Epithelial cell of prostate (primary cell): ENCODE measurements at places on chromosomes 3 and 15.

- DNase-seq, result no peak
These were observed 758 bp downstream of the SELENOK start for GRCh38 chr3:53890726-53891475.

- no peak for DNase-seq
These were observed 1.1 kb downstream of the CASR start for GRCh38 chr3:122184591-122184929.

DNA sequence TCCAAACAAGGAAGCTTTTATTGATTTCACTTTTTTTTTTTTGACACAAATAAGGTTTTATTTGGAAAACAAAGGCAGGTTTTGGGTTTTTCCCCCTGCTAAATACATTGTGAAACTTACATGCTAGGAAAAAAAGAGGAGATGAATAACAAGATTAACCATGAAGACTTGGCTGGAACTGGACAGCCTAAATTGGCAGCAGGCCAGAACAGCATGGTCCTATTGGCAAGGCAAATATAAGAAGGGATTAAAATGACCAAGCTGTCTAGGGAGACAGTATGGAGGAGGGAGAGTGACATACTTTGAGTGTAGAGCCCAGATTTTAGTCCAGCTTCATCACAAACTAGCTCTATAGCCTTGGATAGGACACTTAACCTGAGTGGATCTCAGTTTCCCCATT lies 63.9 kb upstream of the BBX start:
- no peak for DNase-seq

GRCh38 chr15:35458176-35458856 lies 87.6 kb downstream of the DPH6 start:
- DNase-seq, result no peak

GRCh38 chr3:104526901-104527401 lies 839.8 kb upstream of the ALCAM start:
- no peak for DNase-seq

DNA sequence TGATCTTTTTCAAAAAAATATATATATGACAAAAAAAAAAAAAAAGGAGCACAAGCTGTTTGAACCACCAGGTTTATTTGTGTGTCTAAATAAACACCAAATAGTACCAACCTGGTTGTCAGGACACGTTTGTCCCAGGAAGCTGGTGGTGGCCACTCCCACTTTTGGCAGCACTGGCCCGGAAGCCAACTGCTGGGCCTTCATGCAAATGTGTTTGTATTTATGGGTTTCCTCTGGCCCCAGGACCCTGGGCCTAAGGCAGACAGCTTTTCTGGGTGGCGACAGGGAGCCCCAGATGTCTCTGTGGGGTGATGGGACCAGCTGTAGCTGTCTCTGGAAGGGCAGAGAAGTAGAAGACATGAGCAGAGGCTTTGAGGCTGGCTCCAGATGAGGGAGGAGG lies 31.6 kb downstream of the PRKCD start:
- DNase-seq, result no peak

GRCh38 chr3:76991165-76991564 lies 48.7 kb upstream of the ROBO2 start:
- peak; percentile 52 for DNase-seq

DNA sequence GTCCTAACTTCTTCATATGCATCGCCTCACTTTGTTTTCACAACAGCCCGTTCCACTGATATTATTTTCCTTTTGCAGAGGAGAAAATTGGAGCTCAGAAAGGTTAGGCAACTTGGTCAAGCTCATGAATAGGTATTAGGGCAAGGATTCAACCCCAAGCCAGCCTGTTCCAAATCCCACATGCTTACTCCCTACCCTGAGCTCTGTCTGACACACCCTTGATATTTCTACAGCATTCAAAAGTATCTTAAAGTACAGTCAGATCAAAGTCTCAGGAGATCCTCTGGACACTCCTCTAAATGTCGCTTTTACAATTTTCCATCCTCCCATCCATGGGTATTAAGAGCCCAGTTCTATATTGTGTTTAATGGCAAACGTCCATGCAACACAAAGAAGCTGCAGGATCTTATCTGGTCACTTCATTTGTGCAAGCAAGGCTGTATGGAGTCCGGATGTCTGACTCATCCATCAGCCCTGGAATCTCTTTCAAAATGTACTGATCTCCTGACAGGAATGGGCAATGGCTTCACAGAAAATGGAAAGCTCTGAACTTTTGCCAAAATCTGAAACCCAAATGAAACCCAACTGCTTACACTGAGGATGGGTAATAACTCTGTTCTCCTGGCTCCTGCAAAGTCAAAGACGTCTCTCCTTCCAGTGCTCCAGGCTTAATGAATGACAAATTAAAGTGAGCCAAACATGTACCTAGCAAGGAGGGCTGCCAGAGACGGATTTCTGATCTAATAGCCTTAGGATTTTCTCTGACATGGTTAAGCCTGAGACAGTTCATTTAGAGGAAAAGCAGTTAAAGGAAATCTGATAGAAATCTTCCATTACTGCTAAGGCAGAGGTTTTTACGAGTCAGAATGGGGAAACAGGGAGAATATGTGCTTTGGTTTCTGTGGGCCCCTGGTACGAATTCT lies 230.9 kb upstream of the RORA start:
- DNase-seq, result no peak

DNA sequence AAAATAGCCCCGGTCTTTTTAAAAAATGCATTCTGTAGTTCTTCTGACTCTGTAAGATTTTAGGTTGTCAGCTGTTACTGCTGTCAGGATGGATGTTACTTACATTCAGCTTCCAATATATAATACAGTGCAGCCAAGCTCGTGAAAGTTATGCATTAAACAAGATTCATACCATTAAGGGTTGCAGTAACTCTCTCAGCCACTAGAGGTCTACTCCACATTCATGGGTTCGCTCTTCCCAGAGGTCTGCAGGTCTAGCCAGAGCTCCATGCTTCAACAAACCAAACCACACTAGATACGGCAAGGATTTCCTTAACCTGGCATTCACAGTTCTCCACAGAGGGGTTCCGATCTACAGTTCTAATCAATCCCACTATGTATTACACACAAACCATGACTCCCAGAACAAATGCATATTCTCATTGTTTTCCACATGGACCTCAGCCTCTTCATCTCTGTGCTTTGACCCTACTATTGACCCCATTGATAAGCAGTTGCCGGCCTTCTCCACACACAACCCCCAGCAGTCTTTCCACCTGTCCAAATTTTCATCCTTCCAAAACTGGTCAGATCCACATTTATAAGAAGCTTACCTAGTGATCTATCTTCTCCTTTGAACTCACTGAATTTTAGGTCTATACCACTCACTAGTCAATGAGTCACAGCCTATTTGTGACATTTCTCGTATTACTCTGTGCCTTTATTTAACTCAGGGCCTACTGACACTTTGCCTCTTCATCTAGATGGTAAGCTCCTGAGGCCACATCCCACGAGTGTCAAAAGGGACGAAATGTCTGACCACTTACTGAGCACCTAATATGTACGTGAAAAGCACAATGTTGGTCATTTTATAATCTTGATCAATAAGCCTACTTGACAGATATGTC lies 33.7 kb downstream of the RORA start:
- DNase-seq, result no peak

DNA sequence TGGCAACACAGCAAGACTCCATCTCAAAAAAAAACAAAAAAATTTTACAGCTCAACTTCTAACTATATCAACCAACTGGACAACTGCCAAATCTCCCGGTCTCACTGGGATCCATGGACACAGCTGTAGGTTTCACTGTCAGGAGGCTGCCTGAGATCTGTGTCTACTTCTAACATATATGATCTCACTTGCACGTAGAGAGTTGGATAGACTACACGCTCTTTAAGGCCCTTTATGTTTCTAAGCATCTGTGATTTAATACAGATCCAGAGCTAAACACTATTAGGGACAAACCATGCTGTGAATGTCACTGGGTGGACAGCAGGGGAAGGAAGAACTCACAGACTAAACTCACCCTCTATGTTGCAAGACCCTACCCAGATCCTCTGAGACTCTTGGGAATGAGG lies 13.0 kb upstream of the APOD start:
- no peak for DNase-seq

GRCh38 chr3:52146189-52146588 lies 8.0 kb downstream of the POC1A start:
- no peak for DNase-seq

GRCh38 chr3:3134750-3135448 lies 8.2 kb downstream of the TRNT1 start:
- no peak for DNase-seq

GRCh38 chr3:20096135-20096685 lies 56.0 kb downstream of the KAT2B start:
- DNase-seq, result no peak

- peak; percentile 59 for DNase-seq
These were observed 54.8 kb downstream of the NMD3 start for GRCh38 chr3:161275919-161276318.

GRCh38 chr3:153547970-153548369 lies 385.9 kb downstream of the RAP2B start:
- DNase-seq, result no peak

GRCh38 chr15:90300988-90301706 lies 35.7 kb downstream of the NGRN start:
- DNase-seq, result no peak

- DNase-seq, result no peak
These were observed 403.6 kb upstream of the CDIN1 start for GRCh38 chr15:36175741-36176291.

DNA sequence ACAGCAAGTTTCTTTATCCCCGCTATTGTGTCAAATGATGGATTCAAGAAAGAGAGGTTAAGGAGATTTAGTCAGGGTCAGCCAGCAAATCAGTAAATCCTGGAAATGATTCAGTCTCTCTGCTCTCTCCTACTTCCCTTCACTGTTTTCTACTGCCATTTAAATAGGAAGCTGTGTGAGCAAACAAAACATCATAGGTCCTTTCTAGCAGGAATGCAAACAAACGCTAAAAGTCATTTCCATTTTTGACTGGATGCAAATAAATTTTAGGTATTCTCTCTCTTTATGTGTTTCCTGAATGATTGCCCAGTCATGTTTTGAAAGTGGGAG lies 299.4 kb upstream of the RORA start:
- no peak for DNase-seq

DNA sequence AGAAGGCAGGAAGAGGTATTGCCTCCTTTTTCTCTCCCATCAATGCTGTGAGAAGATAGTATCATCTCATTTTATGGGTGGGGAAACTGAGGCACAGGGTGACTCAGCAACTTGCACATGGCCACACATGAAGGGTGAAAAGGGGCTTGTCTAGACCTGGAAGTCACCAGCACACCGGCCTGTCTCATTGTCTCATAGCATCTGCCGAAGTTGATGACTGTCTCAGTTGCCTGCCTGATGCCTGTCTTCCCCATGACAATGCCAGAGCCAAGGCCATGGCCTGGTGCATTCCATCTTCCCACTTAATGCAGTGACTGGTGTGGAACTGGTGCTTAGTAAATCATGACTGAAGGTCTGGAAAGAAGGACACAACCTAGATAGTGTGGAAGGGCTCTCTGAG lies 27.9 kb upstream of the PRR23E start:
- no peak for DNase-seq

- DNase-seq, result no peak
These were observed 603.2 kb upstream of the KCNMB2 start for GRCh38 chr3:177932750-177933660.

GRCh38 chr3:121594850-121595249 lies 1.7 kb downstream of the FBXO40 start:
- DNase-seq, result no peak
